Astrocyte of the spinal cord (primary cell): ENCODE measurements at places on chromosomes 5 and 9.

DNA sequence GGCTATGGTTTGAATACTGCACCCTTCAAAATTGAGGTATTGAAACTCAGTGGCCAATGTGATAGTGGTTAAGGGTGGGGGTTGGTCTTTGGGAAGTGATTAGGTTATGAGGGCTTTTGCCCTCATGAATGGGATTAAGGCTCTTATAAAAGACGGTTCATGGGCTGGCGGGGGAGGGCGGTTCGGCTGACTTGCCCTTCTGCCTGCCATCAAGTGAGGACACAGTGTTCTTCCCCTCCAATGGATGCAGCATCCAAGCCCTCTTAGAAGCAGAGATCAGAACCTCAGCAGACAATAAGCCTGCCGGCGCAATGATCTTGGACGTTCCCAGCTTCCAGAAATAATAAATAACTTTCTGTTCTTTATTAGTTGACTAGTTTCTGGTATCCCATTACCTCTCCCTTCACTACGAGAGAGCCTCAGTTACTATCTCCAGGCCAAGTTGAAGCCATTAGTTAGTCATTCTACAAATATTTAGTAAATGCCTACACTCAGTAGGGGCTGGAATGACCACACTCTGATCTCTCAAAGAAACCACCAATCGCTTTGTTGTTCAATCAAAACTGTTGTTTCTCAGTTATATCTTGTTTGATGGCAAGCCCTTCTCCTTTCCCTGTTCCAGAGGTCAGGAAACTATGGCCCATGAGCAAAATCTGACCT is 219.3 kb downstream of the TSSK1B start:
- peak; percentile 79 for DNase-seq

GRCh38 chr9:72305102-72305546 is 59.9 kb downstream of the ZFAND5 start:
- DNase-seq: no peak

DNA sequence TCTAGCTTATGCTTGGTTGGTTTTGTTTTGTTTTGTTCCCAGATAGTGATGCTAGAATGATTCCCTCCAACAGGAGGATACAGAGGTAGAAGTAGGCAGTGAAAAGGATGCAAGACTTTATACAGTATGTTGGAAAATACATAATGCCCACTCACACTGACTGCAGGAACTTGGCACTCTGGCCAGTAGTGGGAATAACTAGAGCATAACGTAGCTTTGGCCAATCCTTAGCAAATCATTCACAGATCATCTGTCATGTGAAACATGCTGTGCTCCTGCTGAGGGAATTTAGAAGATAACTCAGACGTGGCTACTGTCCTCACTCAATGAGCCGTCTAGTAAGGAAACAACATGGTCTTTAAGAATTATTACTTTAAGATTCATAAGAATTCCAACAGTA is 13.5 kb downstream of the CFAP90 start:
- DNase-seq: no peak

- no peak for DNase-seq
Measured at GRCh38 chr9:132162764-132163456, 1.1 kb downstream of the NTNG2 start.

- no peak for DNase-seq
Measured at GRCh38 chr5:134553821-134554267, 28.4 kb downstream of the JADE2 start.

- peak; percentile 63 for DNase-seq
Measured at GRCh38 chr5:111830333-111830732, 73.3 kb upstream of the NREP start.

DNA sequence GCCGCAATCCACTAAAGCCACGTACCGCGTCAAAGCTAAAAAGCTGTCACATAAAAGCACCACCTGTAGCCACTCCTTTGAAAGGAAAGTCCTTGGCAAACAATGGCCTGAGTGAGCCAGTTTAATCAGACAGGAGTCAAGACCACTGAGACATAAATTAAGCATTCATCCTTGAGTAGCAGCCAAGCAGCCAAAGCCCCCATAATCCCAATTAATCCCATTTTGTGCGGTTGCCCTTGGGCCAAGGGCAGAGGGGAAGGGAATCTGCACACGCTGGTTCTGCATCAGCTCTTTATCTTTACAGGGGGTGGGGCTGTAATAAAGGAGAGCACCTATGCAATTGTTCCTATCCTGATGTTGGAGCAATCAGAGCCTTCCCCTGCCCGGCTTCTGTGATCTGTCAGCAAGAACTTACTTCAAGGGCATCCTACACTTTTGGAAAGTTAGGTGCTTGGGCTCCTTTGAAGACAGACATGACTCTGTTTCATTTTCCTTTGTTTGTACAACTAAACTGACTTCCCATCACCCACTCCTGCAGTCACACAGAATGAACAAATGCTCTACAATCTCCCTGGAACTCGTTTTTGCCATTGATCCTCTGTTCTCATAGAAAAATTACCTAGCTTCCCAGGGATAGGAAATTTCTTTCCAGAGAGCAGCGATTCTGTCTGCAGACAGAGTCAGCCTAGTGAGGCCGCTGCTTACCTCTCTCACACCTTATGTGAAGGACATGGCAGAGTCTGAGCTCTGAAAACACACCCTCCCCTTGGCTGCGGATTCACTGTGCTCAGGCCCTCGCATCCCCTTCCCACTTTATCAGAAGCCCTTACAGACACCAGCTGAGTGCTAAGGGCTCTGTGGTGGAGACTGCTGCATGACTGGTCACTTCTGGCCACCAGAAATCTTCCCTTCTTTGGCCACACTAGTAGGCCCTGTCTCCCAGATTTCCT is 116.2 kb upstream of the TBCA start:
- DNase-seq: no peak

GRCh38 chr5:154163327-154164248 is 26.9 kb upstream of the GALNT10 start:
- no peak for DNase-seq

GRCh38 chr5:132086277-132086794 is 12.7 kb downstream of the CSF2 start:
- DNase-seq: peak; percentile 93

DNA sequence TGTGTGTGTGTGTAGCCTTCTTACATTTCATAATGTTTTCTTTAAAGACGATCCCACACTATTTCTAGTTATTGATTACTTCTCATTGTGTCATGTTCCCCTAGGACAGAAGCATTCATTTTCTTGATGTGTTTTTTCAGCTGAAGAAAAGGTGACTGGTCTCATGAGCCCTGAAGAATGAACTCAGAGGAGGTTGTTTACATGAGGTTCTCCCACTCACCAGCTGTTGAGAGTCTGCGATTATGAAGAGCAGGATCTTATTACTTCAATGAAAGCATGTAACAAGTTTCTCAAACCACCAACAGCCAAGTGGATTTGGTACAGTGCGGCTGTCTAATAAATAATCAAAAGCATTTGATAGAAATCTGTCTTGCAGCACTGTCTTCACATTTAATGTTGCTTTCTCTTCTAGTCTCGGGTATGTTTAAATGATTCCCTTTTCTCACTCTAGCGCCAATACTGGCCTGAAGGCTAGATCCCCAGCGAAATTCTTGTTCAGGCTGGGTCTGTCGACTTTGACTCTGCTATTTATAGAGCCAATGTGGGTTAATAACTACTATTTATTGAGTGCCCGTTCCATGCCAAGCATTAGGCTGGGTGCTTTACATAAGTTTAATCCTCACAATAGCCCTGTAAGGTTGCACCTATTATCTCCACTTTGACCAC is 9.6 kb upstream of the FSD1L start:
- DNase-seq: peak; percentile 73

DNA sequence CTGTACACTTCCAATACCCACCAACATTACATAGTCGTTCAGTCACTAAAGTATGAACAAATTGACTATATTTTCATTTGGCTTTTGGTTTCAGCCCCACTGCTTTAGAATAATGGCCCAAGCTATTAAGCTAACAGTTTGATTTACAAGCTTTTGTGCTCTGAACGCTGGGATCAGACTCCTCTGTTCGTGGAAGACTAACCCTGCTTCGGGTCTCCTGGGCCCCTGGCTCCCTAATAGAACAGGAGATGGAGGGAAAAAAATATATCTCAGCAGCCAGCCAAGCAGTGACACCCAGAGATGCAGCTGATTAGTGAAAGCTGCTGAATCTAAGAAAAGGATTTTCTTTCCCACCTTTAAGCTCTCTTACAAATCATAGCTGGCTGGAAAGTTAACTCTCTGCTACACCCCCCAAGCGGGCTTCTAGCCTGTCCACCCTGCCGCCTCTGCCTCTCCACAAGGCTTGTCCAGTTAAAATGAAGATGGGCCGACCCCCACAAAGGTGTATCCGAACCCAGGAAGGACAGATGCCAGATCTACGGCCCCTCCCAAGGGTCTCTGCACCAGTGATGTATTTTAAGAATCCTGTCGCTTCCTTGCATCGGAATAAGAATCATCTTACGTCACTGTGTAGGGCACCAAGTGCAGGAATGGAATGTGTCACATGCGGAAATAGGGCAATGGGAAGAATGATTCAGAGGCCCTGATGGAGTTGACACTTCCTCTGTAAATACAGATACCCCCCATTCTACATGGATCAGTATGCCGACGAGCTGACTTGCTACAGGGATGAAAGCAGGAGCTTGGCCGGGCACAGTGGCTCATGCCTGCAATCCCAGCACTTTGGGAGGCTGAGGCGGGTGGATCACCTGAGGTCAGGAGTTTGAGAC is 33.4 kb upstream of the BARHL1 start:
- DNase-seq: no peak

DNA sequence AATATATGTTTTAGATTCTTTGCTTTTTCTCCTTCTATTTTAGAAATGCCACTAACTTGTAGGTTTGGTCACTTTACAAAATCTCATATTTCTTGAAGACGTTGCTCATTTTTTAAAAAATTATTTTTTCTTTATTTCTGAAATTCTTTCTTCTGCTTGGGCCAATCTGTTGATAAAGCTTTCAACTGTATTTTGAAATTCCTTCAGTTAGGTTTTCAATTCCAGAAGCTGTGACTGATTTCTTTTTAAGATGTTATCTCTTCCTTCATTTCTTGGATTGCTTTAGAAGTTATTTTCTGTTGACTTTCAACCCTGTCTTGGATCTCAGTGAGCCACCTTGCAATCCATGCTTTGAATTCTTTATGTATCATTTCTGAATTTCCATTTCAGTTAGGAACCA is 64.2 kb downstream of the SLC25A46 start:
- no peak for DNase-seq

DNA sequence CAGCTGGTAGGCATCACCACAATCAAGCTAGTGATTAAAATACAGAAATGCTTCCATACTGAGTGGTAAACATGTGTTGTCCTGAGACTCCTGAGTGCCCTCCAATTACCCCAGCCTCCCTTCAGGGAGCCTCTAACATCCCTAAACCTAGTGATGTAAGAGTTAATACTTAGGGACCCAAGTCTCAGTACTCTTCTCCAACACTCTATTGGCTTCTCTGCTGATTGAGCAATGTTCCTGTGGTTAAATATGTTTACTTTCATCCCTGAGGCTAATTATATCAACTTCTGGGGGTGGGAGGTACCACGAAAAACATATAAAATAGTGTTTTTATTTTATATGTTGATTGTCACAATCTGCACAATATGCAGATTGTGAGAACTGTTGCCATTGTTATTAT is 5.0 kb downstream of the GRXCR2 start:
- DNase-seq: no peak

DNA sequence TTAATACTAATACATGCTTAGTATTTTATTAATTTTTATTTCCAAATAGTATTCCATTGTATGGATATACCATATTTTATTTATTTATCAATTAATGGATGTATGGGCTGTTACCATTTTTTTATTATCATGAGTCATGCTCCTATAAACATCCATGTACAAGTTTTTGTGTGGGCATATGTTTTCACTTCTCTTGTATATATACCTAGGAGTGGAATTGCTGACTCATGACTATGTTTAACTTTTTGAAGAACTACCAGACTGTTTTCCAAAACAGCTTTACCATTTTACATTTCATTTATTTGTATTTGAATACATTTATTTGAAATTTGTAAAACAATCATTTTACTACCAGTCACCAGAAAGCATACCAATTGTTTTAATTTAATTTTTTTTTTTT is 14.1 kb upstream of the LRRC19 start:
- DNase-seq: peak; percentile 13

GRCh38 chr5:38023799-38024198 is 184.0 kb upstream of the GDNF start:
- DNase-seq: no peak

DNA sequence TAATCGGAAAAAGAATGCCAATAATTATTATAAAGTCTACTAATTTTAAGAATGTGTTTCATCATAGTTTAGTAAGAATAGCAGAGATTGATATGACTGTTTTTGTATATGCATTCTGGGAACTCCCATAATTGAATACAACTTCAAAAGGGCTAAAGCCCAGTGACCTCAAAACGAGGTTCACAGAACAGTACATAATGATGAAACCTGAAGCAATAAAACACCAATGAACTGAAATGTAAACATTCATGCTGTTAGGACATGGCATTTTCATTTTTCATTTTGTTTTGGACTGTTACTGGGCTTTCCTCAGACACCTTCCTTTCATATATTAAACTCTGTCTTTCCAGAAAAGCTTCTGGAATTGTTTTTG is 684 bp upstream of the JMY start:
- peak; percentile 49 for DNase-seq

- DNase-seq: no peak
Measured at GRCh38 chr9:21121595-21122251, 19.9 kb downstream of the IFNW1 start.

- no peak for DNase-seq
Measured at GRCh38 chr9:92968081-92968480, 20.8 kb downstream of the FGD3 start.

- no peak for DNase-seq
Measured at GRCh38 chr5:33801292-33801691, 90.5 kb downstream of the ADAMTS12 start.

DNA sequence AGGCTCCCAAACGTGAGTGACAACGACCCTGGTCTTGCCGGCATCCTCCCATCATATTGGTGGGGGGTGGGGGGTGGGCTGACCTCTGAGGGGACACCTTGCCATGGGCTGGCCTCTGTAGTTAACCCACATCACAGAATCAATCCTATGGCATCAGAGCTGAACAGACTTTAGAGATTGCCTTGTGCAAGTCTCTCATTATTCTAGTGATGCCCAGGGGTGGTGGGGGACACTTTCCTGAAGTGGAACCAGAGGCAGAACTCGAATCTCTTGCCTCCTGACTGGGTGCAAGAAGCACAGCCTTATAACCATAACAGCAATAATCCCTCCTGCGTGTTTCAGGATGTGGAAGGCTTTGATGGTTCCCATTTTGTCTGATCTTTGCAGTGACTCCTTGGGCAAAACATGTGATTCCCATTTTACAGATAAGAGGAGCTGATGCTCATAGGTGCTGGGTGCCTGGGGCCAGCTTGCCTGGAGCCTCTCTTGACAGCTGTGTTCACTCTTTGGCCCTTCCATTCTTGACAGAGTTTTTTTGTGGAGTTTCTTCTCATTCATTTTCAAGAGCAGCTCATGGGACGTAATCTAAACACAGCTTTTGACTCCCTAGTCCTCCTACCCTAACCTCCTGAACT is 18.6 kb upstream of the PITX1 start:
- no peak for DNase-seq

- no peak for DNase-seq
Measured at GRCh38 chr9:123481209-123481865, 125.3 kb downstream of the CRB2 start.

- no peak for DNase-seq
Measured at GRCh38 chr9:98228392-98229089, 26.9 kb downstream of the TBC1D2 start.

- no peak for DNase-seq
Measured at GRCh38 chr9:109463924-109464625, 34.0 kb downstream of the PTPN3 start.

- no peak for DNase-seq
Measured at GRCh38 chr5:15715967-15716366, 216.0 kb downstream of the FBXL7 start.

GRCh38 chr5:140391312-140391711 is 10.3 kb upstream of the ANKHD1 start:
- DNase-seq: no peak
